Activated CD4-positive, alpha-beta T cell treated with anti-CD3 and anti-CD28 coated beads, Interleukin-2, amount 50 U/mL, for 4 hours (primary cell): ENCODE measurements at places on chromosomes 5 and 9.

DNA sequence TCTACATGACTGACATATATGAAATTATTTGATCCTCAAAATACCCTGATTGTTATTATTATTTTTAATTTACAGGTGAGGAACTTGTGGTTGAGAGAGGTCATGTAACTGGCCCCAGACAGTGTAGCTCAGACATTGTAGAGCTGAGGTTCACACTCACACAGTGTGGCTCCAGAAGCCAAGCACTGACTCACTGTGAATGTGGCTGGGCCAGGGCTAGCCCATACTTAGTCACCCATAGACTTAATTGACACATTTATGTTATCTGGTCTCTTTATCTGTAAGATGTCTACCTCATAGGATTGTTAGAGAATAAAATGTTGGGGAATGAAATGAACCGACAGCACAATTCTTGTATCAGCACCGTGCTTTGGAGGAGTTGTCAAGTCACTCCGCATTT lies 24.9 kb upstream of the CCDC112 start:
- DNase-seq, result no peak

GRCh38 chr5:122077366-122078115 lies 518 bp downstream of the LOX start:
- DNase-seq, result no peak

- DNase-seq, result no peak
Observed at GRCh38 chr9:113887436-113887835, 11.3 kb downstream of the ZNF618 start.

DNA sequence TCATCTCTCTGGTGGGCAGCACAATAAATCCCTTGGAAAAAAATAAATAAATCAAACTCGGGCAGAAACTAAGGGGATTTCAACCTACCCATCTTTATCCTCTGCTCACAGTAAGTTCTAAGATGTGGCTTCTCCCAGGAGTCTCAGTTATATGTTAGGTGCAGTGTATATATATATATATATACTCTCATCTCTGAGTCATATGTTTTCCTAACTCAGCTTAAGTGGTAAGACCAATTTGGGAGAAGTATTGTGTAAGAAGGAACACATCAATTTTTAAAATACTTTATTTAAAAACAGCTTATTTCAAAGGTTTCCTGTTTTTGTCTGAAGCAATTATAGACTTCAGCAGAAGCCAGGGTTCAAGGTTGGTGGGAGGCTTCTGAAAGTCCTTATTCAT lies 20.3 kb upstream of the OSMR start:
- no peak for DNase-seq

- DNase-seq, result no peak
Observed at GRCh38 chr5:157447201-157447637, 12.8 kb upstream of the NIPAL4 start.

- DNase-seq, result no peak
Observed at GRCh38 chr9:124366476-124367220, 48.6 kb downstream of the PSMB7 start.

DNA sequence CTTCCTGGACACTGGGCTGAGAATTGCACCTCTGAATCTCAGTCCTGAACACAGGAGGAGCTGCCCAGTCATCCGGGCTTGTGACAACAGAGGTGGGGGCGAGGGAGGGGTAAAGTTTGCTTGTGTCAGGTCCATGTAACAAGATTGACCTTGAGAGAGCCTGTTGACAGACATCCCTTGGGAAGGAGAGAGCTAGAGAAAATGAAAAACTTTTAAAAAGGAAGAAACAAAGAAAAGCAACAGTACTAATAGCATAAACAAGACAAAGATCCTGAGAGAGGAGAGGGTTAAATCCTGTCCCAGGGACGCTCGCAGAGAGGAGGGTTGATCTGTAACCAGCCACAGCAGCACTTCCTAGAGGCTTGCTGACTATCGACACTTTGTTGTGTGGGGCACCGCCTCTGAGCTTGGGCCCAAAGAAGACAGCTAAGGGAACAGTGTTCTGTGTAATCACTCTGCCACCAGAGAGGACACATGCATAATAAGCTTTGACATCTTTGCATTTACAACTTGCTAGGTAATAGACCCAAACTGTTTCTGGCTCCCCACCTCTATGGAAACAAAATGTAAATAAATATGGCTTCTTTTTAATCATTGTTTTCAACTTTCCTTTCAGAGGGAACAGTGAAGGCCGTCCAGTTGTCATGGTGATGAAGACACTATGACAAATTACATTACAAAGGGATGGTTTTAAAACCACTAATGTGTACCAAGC lies 363.7 kb downstream of the CSNK1G3 start:
- no peak for DNase-seq

GRCh38 chr9:117104206-117104605 lies 310.7 kb downstream of the ASTN2 start:
- no peak for DNase-seq

- DNase-seq, result no peak
Observed at GRCh38 chr9:124818431-124819281, 34.6 kb upstream of the WDR38 start.

DNA sequence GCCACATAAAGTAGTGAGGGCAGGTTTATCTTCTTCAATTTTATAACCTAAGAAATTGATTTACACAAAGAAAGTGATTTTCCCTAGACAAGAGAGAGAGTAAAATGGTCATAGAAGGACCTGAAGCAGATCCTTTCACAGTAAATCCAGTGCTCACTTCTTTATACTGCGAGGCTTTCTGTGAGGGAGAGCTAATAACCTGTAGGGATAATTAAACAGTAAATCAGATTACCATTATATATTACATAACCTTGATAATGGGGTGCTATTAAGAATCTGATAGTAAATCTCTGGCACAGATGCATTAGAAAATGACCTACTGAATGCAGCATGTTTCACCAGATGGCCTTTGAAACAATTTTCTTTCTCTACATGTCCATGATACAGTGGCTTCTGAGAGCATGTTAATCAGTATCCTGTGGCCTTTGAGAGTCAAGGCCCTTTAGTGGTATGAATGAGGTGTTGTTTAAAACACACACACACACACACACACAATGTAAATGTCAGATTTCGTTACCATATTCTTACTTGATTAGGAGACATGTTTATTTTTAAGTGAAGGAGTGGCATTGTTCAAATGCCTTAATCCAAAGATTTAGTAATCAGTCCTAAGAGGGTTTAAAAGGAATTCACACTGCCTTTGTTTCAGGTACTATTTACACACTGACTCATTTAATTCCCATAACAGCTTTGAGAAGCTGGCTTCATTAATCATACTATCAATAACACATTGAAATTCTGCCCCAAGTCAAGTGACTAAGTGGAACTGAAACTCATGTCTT lies 124.7 kb downstream of the ALDH1A1 start:
- no peak for DNase-seq

DNA sequence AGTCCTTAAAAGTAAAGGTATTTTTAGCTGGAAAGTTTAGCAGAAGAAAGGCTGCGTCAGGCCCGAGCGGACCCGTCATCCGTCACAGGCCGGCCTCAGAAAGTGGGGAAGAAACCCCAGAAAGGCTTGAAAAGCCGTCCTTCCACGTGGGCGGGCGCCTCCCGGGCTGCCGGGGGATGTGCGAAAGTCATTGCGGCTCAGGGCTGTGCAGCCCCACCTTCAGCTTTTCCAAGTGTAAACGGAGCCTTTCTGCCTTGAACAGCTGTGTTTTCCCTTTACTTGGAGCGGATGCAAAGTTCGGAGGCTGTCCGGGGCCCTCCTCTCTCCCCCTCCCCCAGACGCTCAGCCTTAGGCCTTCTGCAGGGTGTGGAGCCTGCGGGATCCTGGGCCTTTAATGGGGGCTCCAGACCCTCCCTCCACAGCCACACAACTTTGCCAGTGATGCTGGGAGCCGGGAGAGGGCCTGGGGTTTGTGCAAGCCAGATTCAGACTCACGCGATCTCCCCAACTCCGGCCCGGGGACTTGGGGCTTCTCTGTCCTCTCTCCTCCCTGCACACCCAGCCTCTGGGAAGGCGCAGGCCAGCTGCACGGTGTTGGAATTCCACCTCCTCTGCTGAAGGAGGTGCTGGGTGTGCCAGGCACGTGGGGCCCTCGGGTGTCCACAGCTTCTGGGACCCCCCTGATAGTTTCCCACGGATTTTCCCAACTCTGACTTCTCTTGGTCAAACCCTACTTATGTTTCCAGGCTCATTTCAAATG lies 95.5 kb upstream of the RAPGEF1 start:
- no peak for DNase-seq

DNA sequence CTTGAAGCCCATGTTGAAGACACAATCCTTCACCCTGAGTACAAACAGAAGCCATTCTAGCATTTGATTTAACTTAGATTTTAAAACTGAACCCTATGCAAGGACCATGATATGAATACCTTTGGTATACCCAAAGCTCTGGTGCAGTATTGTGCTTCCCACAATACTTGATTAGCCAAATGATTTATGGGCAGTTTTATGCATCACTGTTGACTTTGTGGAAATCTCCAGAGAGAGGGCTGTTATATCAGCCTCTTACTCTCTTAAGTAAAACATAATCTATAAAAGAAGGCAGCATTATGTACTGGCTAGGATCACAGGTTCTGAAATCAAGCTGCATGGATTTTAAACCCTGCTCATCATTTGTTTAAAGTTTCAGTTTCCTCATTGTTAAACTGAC lies 762.8 kb downstream of the EFNA5 start:
- no peak for DNase-seq

DNA sequence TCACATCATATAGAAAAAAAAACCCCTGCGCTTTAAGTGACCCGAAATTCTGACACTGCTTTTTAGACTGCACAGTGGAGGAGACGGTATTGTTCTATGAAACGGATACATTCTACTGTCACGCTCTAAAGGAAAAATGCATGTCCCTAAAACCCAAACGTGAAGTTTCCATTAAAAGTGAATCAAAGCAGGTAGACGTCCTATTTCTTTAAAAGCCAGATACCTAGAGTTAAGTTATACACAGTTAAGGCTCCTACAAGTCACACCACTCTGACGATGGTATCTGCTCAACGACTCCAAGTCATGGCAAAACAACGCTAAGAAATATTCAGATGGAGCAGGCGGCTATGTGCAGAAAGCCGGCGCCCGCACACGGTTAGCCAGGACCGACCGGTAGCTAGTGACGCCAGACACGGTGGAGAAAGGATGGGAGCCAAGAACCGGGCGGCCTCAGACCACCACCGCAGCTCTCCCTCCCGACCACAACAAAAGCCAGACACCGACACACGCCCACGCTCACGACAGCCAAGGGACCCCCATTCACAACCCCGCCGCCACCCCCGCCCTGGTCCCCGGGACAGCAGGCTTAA lies 734 bp downstream of the SKP1 start:
- DNase-seq, result no peak

GRCh38 chr9:133487331-133487725 lies 8.4 kb upstream of the SLC2A6 start:
- no peak for DNase-seq

DNA sequence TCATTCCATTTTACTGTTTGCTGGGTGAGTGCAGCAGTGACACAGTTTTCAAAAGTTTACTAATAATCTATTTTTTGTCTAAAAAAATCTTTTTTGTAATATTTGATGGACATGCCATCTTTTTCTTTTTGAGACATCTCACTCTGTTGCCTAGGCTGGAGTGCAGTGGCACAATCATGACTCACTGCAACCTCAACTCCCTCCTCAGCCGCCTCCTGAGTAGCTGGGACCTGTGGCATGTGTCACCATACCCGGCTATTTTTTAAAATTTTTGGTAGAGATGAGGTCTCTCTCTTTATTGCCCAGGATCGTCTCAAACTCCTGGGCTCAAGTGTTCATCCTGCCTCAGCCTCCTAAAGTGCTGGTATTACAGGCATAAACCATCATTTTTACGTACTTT lies 86.0 kb downstream of the KDM4C start:
- no peak for DNase-seq

GRCh38 chr5:34660444-34660843 lies 4.3 kb downstream of the RAI14 start:
- no peak for DNase-seq

DNA sequence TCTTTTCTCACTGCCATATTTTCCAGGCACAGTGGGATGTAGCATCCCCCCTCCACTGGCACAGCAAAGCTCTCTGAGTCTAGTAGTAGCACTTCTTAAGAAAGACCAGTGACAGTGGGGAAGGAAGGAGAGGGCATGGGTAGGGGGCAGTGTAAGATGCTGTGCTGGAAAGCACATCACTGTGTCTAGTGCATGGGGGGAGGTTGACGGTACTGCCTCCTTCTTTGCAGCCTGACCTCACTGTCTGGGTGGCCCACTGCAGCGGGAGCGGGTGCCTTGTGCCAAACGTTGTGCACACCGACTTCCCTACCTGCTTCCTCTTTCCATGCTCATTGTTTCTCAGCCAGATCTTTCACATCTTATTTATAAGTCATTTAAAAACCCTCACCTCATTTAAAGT lies 91.8 kb downstream of the PDE8B start:
- DNase-seq, result no peak

GRCh38 chr9:105053209-105053652 lies 125.3 kb upstream of the ABCA1 start:
- peak; percentile 34 for DNase-seq
